Activated T-cell treated with anti-CD3 and anti-CD28 coated beads for 1 hour (primary cell): ENCODE measurements at places on chromosomes 2 and 18.

GRCh38 chr2:233143700-233144331 lies 83.7 kb downstream of the INPP5D start:
- DNase-seq: no peak

GRCh38 chr18:10057894-10058791 lies 144.3 kb downstream of the VAPA start:
- no peak for DNase-seq

- DNase-seq: no peak
These were observed 100.0 kb upstream of the CXCR4 start for GRCh38 chr2:136217996-136218395.

DNA sequence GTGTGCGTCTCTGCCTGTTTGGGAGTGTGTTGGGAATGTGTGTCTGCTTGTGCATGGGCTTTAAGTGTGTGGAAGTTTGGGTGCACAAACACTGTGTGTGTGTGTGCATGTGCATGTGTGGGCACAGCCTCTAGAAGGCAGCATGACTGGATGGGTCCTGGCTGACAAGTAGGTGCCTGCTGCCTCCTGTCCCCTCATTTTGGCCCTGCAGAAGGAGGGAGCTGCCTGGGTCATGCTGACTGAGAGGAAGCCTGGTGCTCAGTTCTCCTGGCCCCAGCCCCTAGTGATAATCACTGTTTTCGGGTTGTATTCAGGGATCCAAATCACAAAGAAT lies 34.1 kb downstream of the GLI2 start:
- DNase-seq: no peak

DNA sequence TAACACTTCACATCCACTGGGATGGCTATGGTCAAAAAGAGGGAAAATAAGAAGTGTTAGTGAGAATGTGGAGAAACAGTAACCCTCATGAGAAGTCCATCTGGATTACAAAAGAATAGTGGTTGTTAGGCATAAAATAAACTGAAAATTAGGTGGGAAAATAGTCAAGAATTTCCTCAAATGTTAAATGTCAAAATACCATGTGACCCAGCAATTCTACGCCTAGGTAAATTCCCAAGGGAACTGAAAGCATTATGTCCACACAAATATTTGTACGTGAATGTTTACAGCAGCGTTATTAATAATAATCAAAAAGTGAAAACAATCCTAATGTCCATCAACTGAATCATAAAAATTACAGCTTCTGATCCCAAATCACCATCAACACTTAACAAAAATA lies 11.0 kb downstream of the WDR33 start:
- DNase-seq: no peak

GRCh38 chr2:219425238-219426067 lies 7.3 kb downstream of the DES start:
- DNase-seq: no peak

DNA sequence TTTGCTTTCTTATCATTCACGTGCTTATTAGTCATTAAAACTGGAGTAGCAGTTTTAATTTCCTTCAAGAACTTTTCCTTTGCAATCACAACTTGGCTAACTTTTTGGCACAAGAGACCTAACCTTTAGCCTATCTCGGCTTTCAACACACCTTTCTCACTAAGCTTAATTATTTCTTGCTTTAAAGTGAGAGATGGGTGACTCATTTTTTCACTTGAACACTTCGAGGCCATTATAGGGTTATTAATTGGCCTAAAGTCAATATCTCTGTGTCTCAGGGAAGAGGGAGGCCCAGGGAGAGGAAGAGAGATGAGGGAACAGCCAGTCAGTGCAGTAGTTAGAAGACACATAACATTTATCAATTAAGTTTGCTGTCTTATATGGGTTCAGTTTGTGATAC lies 289.8 kb downstream of the RBM43 start:
- no peak for DNase-seq

- no peak for DNase-seq
These were observed 303.6 kb upstream of the ID2 start for GRCh38 chr2:8378016-8378810.

DNA sequence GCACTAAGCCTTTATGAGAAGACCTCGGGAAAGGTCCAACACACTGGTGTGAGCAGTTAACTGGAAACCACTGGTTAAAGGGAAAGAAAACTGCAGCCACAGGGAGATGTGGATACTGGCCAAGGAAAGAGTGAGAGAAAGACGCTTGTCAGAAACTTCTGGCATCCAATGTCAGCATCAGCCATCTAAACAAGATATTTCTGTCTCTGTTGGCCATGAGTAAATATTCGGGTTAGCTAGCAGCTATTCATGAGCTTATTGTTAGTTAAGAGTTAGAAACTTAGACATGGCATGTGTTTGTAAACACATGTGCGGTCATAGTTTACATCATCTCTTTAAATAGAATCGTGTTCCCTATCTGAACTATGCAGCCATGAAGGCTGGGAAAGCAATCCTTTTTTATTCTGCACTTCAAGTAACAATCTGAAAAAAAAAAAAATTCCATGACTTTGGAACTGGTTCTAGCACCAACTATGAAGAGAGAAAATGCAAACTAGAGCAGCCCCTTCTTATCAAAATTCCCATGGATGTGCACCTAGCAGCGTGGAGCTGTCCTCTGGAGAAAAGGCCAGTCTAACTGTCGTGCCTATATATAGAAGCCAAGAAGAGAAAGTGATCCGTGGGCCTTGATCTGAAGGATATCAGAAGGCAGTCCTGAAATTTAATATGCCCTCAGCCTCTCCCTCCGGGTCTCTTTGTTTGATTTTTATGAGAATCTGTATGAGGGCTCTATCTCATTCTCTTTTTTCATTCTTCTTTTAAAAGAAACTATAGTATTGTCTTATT lies 84.0 kb upstream of the RFX8 start:
- no peak for DNase-seq

DNA sequence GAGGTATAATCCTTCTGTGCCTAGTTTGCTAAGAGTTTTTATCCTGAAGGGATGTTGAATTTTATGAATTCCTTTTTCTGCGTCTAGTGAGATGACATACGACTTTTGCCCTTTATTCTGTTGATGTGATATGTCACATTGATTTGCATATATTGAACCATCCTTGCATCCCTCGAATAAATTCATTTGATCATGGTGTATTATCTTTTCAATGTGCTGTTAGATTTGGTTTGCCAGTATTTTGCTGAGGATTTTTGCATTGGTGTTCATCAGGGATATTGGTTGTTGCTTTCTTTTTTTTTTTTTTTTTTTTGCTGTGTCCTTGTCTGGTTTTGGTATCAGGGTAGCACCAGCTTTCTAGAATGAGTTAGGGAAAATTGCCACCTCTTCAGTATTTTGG lies 9.1 kb downstream of the GCC2 start:
- no peak for DNase-seq

DNA sequence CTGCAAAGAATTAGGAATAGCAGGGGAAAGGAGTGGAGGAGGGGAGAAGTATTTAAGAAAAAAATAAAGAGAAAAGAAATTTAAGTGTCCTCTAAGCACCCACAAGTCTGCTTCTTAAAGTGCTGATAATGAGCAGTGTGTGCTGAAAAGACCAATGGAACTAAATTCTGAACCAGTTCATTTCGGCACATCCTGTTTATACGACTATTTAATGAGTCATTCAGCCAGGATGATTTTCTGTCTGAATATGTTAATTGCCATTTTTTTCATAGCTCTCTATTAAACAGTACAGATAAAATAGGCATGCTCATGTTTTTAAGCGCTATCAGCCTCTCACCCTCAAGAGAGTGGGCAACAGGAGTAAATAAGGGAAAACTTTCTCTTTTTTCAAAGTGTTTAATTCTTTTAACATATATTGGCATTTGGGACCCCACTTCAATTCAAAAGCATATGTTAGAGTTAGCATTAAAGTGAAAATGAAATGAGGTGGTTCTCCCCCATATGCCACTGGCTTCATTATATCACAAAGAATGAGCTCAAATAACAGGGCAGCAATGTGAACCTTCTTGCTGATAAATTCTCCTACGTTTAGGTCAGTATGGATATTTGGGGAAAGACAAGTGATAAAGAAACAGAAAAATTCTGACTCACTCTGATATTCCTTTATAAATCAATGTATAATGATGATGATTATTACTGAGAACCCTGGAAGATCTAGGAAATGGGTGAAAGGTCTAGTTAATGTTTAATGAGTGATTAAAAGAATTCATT lies 87.5 kb downstream of the TCF4 start:
- no peak for DNase-seq

GRCh38 chr2:20594048-20594750 lies 56.7 kb downstream of the HS1BP3 start:
- DNase-seq: no peak

DNA sequence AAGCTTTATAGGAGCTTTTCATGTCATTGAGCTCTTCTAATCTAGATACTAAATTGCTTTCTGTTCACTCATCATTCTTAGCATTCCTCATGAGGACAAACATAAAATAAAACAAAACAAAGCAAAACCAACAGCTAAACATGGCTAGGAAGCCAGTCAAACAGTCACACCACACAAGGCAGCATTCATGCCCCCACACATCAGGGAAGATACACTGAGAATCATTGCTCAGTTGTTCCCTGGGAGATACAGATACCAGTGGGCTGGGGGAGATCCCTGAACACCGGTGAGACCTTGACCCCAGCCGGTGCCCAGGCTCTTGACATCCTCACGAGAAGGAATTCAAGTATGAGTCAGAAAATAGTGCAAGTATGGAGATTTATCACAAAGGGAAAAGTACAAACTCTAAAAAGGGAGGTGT lies 177.9 kb upstream of the ARL4C start:
- no peak for DNase-seq

GRCh38 chr2:180450841-180451240 lies 443.7 kb upstream of the CWC22 start:
- no peak for DNase-seq

DNA sequence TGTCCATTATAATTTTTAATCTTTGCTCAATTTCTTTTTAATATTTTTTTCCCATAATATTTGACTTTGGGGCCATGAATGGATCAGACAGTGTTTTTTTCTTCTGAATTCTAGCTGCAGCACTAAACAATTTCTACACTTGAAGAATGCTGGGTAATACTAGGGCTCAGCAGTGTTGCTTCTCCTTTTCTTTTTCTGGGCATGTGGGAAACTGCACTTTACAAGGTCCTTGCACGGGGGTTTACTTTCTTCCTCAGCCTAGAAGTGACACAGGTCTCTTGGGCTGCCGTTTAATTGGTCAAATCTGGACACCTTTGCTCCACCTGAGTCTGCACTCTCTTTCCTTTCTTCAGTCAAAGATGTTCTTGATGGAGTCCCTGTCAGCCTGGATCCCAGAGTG lies 135.4 kb upstream of the APCDD1 start:
- no peak for DNase-seq

DNA sequence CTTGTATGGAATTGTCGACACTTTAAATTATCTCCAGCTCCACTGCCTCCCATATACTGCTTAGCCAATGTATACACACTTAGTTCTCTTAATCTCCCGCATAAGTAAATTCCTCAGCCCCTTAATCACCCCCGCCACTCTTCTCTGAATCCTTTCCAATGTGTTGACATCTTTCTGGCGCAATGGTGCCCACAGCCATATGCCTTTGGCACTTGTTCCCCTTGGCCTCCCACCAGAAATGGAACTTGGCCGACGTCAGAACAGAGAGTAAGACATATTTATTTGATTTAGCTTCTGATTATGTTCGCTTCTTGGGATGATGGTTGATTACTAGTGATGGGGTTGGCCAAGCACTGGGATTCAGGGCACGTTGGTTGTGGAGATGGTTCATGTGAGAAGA lies 1089.3 kb upstream of the CELF4 start:
- no peak for DNase-seq

- DNase-seq: no peak
These were observed 194.8 kb downstream of the ZNF804A start for GRCh38 chr2:184793176-184793575.

- no peak for DNase-seq
These were observed 6.3 kb downstream of the SNORC start for GRCh38 chr2:232876161-232876977.

GRCh38 chr2:230601510-230601909 lies 111.1 kb upstream of the CAB39 start:
- DNase-seq: no peak

DNA sequence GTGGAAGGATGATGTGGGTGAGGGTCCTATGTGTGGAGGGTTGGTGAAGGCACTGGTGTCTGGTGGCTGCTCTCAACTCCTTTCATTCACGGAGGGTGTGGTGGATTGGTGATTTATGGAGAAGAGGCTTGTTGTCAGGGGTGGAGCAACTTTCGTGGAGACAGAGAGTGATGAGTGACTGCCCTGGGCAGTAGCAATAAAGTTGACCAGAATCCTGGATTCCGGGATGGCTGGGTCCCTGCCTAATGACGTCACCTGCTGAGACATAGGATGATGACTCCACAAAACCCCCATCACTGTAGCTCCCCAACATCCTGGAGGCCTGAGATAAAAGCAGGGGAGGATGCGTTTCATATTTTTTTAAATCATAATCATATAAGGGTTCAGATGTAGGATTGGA lies 193.0 kb downstream of the ACKR3 start:
- DNase-seq: no peak

GRCh38 chr2:88038263-88039105 lies 17.1 kb downstream of the KRCC1 start:
- DNase-seq: no peak
